ENCODE measurements at places on chromosomes 11 and 22. TPM values are rescaled to one million over a fixed set of nuclear protein-coding genes. Genes with fewer than 3 reads are reported as not detected.

The IL10RA gene
- polyA plus RNA-seq: 264 TPM

The FOSL1 gene
- 0.13 TPM for polyA plus RNA-seq

DNA sequence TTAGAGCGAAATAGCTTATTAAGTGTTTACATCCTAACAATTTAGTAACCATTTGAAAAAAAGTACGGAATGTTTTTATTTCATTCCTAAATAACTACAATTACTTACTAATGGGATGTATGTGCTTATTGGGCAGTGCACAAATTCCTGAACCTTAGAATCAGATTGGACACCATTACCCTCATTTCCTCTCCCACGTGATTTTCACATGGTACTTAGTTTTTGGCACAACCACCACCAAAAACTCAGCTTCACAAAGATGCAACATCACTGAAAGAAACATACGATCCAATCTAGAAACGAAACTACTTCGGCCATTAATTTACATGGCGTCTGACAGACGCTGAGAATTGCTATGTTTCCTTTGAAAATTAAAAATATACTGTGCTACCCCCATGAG is 81.5 kb downstream of the FBXO7 start:
- no peak for DNase-seq

DNA sequence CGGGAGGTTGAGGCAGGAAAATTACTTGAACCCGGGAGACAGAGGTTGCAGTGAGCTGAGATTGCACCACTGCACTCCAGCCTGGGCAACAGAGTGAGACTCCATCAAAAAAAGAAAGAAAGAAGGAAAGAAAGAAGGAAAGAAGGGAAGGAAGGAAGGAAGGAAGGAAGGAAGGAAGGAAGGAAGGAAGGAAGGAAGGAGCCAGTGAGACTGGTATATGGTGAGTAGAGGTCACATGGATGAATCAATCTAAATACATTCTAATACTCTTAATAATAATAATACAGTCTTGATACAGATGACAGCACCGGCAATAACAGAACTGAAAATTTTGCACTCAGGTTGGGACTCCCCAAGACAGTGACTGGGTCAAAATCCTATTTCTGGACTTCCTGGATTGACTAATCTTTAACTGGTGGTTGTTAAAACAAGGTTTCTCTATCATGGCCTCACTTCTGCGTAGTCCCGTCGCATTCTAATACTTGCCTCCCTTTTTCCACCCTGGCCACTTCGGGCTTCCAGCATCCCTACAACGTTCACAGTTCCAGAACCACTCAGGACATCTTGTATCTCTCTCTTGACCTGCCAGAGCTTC is 53.5 kb upstream of the EIF3M start:
- no peak for DNase-seq
